ENCODE measurements at places on chromosomes 7 and 10.

- no peak for DNase-seq
These were observed 140.5 kb downstream of the LRRC4 start for GRCh38 chr7:127890726-127891125.

- DNase-seq = no peak
These were observed 1.0 kb upstream of the UBN2 start for GRCh38 chr7:139230023-139230422.

DNA sequence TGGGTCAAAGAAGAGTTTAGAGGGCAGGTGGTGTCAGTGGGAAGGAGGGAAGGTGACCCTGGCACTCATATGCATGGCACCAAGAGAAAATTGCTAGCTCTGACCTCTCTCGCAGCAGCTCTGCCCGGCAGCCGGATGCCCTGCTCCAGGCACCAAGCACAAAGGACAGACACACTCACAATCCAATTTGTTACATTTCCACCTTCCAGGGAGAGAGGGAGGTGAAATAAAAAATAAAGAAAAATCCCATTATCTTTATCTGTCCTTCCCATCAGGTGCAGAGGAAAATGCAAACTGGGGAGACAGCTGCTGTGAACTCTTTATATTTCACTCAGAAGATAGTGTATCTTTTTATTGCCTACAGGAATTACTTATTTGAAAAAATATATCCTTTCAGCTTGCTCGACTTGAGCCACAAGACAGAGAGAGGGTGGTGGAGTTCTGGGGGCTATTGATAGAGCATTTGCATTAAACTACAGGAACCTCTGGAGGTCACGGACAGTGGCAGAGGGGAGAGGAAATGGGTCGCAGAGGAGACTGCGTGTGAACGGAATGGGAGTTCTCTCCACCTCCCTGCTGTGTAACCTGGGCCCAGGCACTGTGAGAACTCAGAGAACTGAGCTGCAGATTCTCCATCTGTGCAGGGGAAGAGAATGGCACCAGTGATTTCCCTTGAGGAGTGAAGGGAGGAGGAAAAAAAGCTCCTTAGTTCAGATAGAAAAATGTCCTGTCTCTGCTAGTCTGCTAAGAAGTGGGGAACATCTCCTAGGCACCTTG is 421.4 kb downstream of the PLXNA4 start:
- DNase-seq = no peak

- no peak for DNase-seq
These were observed 60.3 kb downstream of the COBL start for GRCh38 chr7:51256209-51256781.

DNA sequence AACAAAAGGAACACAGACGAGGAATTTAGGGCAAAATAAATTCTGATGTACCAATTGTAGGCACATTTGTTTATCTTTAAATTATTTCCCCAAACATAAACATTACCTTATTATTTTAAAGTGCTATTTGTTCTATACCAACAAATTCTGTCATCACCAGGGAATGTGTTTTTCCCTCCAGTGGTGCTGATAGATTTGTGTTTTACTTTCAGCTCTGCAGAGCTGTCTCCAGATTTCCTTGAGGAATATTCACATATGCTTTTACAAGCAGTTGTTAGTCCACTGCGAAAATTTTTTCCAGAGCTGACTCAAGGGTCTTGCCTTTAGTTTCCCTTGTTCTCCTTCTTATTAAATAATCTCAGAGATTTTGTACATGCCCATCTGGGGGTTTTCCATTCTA is 362.8 kb downstream of the PHF14 start:
- no peak for DNase-seq
